Stimulated activated CD4-positive, alpha-beta T cell treated with anti-CD3 and anti-CD28 coated beads, Interleukin-4, amount 100 ng/mL, for 24 hours (primary cell): ENCODE measurements at places on chromosomes 13 and 19.

- DNase-seq: no peak
Measured at GRCh38 chr19:55541091-55541490, 4.2 kb upstream of the SBK2 start.

DNA sequence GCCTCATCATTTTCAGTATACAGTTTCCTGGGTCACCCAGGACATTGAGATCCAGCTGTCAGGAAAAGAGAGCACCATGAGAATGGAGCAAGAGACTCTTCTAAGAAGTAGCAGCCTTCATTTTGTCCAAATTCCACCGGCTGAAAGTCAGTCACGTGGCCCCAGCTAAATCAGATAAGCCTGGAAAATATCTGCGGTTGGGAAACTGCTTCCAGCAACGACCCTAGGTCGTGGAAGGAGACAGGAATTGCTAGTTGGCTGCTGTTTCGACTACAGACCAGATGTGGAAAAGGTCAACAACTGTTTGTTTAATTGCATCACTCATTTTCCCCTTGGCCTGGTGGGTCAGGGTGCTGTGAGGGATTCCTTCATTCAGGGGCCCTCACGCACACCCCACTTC, 107.0 kb downstream of the ZNF536 start:
- no peak for DNase-seq

- DNase-seq: no peak
Measured at GRCh38 chr13:49693877-49694276, 2.6 kb upstream of the EBPL start.

GRCh38 chr13:48253849-48254248, 20.8 kb downstream of the ITM2B start:
- DNase-seq: no peak

DNA sequence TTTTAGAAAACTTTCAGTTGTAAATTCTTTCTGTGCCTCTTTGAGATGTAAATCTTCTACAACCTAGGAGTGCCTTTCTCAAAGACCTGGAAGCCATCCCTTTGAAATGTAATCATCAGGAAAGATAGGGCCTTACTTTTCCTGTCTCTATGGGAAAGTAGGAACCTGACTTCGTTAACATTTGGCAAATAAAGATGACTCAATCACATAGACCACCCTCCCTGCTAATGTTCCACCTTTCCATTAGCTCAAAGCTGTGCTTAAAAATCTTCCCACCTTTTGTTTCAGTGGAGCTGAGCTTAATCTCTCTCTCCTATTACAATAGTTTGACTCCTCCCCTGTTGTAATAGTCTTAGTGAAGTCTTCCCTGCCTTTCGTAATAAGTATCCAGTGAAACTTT, 247.7 kb downstream of the OLFM4 start:
- DNase-seq: no peak

DNA sequence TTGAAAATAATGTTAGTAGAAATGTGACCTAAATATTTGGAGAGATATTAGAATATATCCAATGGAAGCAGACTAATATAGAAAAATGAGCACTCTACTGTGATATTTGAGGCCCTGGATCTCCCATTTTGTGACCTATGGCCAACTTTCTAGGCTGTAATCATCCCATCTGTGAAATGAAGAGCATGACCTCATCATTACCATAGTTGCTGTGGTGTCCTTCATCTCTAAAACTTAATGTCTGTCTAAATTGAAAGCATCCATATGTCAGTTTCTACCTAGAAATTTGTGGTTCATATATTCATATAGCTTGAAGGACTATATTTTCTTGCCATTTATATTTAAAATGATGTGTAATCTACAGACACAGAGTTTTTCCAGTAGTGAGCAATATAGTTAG, 41.6 kb downstream of the PAN3 start:
- no peak for DNase-seq

DNA sequence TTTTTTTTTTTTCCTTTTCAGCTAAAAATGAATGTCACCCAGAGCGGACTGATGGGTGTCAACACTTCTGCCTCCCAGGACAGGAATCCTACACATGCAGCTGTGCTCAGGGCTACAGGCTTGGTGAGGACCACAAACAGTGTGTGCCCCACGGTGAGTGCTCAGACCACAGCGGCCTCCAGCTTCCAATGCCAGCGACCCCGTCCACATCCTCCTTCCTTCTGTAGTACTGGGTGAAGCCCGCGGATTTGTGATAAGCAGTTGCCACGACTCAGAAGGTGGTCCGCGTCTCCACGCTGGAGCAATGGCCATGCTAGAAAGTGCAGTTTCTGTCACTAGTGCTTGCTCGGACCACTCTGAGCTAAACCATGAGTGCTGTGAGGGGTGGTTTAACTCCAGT, 6.0 kb downstream of the PROZ start:
- DNase-seq: no peak

DNA sequence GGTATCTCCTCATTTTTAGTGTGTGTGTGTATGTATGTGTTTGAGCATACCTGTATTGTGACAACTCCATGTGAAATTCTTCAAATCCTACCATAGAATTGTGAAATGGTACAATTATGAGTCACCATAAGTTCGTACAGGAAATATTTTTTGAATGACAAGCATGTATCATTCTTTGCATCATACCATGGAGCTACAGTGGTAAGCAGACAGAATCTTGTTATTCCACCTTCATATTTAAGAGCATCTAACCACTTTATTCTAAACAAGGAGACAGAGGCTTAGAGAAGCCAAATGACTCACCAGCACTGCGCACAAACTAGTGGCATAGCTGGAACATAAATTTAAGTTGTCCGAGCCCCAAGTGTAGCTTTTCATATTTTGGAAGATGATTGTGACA, 4.5 kb upstream of the EPSTI1 start:
- DNase-seq: no peak

- DNase-seq: no peak
Measured at GRCh38 chr13:112443191-112443994, 67.2 kb downstream of the SPACA7 start.

GRCh38 chr19:56983171-56983570, 136.6 kb upstream of the USP29 start:
- no peak for DNase-seq

- DNase-seq: peak; percentile 88
Measured at GRCh38 chr13:40666045-40666932, at the start of gene FOXO1. FOXO1 (minus strand) TSS chr13:40666641; CDS start chr13:40666212, 429 bp downstream.

GRCh38 chr13:74040200-74040599, 94.0 kb downstream of the KLF12 start:
- DNase-seq: peak; percentile 26
